ENCODE measurements at places on chromosomes 16 and 17.

- DNase-seq = no peak
These were observed 7.4 kb downstream of the ZNF594 start for GRCh38 chr17:5184288-5184687.

- DNase-seq = no peak
These were observed 615 bp upstream of the SREBF1 start for GRCh38 chr17:17837380-17837821.

GRCh38 chr16:65788434-65789140, 577.9 kb upstream of the CDH5 start:
- DNase-seq = no peak

DNA sequence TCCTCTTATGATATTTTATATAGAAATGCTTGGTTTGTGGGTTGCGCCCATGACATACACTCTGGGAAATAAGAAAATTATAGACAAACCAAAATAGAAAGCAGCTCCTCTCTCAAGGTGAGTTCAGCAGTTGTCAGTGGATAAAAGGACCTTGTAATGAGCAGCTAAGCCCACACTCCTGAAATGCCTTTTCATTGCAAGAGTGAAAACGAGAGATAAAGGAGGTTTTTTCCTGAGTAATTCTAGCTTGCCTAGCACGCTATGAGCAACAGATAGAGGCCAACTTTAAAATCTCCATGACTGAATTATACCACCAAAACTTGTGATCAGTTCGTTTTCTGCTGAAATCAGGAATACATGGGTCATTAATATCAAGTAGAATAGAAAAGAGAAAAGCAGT, 261.8 kb upstream of the CACNG5 start:
- DNase-seq = no peak

- peak; percentile 92 for DNase-seq
These were observed 2.4 kb upstream of the FOXL1 start for GRCh38 chr16:86575754-86576557.

GRCh38 chr17:36730857-36731490, 129.6 kb downstream of the MRM1 start:
- DNase-seq = no peak

GRCh38 chr16:4683255-4684057, 9.9 kb upstream of the NUDT16L1 start:
- no peak for DNase-seq

DNA sequence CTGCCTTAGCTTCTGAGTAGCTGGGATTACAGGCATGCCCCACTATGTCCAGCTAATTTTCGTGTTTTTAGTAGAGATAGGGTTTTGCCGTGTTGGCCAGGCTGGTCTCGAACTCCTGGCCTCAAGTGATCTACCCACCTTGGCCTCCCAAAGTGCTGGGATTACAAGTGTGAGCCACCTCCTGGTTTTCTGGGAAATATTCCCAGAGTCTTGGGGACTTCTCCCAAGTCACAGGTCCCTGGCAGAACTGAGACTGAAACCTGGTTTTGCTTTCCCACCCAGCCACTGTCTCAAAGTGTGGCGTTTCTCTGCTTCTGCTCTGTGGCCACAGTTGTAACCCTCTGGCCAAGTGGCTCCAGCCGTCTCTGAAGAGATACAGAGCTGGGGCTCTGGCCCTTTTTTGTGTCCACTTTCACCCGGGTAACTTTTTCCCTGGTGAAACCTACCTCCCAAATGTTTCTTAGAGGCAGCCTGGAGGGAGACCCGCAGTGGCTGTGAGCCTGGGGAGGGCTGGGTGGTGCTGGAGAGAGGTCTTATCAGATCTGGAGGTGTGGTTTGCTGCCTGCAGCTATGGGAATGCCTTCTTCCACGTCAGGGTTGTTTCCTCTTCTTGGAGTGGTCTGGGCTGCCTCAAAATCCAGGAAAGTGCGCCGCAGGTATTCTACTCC, 5.1 kb downstream of the KSR1 start:
- no peak for DNase-seq

All from WTC11 (cell line).